Endothelial cell (in vitro differentiated cells): ENCODE measurements at places on chromosomes 7 and 10. TPM values are rescaled to one million over a fixed set of nuclear protein-coding genes. Genes with fewer than 3 reads are reported as not detected.

DNA sequence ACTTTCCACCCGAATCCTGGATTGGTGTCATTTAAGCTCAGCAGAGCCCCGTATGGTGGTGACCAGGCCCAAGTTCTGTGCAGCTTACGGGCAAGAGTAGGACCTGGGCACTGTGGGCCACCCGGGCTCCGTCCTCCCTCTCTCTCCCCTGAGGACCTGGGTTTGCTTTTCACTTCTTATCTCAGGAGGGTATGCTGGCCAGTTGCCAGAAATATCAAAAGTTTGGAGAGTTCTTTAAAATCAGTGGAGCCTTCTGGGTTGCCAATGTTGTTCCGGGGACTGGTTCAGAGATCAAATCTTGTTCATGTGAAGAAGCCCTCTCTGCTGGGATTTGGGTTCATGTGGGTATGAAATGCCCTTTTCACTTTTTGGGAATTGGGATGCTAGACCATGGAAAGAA is 145.4 kb downstream of the GRK5 start:
- H3K4me1 ChIP-seq, result peaks cover 21% of the 10 kb centered on the region
- H3K27me3 ChIP-seq, result peaks cover 15% of the 10 kb centered on the region
- peaks cover 60% of the 10 kb centered on the region for H3K36me3 ChIP-seq
- no peak overlapping the region for H3K4me3 ChIP-seq
- no peak overlapping the region for H3K27ac ChIP-seq

DNA sequence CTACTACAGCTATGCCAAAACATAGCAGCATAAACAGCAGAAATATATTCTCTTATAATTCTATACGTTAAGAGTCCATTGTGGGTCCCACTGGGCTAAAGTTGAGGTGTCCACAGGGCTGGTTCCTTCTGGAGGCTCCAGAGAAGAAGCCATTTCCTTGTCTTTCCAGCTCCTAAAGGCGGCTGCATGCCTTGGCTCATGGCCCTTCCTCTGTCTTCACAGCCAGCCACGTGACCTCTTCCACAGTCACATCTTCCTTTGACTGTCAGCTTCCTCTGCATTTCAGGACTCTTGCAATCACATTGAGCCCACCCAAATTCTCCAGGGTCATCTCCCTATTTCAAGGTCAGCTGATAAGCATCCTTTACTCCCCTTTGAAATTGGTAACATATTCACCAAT is 17.2 kb downstream of the NACAD start:
- no peak overlapping the region for H3K27ac ChIP-seq
- no peaks in the 10 kb centered on the region for H3K4me1 ChIP-seq

DNA sequence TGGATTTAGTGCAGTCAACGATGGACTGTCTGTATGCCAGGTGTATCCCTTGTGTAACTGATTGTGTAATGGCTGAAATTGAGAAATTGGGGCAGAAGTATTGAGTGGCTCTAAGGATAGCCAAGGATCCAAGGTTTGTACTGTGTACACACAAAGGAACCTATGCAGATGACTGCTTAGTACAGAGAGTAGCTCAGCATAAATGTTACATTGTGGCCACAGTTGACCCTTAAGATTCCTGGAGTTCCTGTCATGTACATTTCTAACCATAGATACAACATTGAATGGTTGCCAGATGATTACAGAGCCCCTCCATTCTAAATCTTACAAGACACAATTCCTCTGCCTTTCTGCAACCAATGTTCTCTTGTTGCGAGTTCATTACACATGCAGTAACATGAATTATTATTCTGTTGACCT is 25.3 kb downstream of the CCDC126 start:
- no peaks in the 10 kb centered on the region for H3K27me3 ChIP-seq
- H3K36me3 ChIP-seq, result peaks cover 15% of the 10 kb centered on the region
- no peak overlapping the region for H3K4me3 ChIP-seq
- H3K4me1 ChIP-seq, result no peaks in the 10 kb centered on the region
- DNase-seq, result no peak
- no peak overlapping the region for H3K27ac ChIP-seq

UBN2 gene
- total RNA-seq, result 22.2 TPM
